ENCODE measurements at places on chromosomes 13 and 19. TPM values are rescaled to one million over a fixed set of nuclear protein-coding genes. Genes with fewer than 3 reads are reported as not detected.

Gene OR7C1
- total RNA-seq = not detected

GRCh38 chr13:110936519-110936918 is 21.6 kb upstream of the ANKRD10 start:
- no peaks in the 10 kb centered on the region for H3K36me3 ChIP-seq
- no peak for DNase-seq
- H3K27ac ChIP-seq = no peak overlapping the region
- H3K27me3 ChIP-seq = peaks cover 5% of the 10 kb centered on the region

DNA sequence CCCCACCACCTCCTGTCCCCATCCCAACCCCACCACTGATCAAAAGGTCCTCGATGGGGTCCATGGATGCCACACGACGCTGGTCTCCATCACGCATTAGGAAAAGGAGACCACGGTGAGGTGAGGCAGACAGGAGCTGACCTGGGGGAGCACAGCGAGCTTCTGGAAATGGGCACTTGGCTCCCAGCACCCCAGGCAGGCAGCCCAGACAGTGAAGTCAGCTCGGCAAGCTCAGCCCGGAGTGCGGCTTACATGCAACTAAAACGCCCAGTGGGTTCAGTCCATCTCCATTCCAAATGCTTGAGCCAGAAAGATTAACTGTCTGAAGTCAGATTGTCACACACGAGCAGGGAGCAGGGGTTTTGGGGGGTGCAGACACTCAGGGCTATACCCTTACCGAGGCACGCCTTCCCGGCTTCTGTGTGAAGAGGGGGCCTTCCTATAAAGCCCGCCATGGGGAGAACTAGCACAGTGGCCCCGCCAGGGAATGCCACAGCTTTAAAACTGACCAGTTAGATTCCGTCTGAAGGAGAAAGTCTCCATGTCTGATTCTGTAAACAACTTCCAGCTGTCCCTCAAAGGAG is 79.4 kb downstream of the SPACA7 start:
- H3K36me3 ChIP-seq = no peaks in the 10 kb centered on the region
- no peaks in the 10 kb centered on the region for H3K27me3 ChIP-seq
- H3K4me1 ChIP-seq = no peaks in the 10 kb centered on the region

- no peak for DNase-seq
- H3K27ac ChIP-seq = no peak overlapping the region
- no peak overlapping the region for H3K4me3 ChIP-seq
- no peaks in the 10 kb centered on the region for H3K36me3 ChIP-seq
Measured at GRCh38 chr13:25080773-25081172, 15.2 kb upstream of the PABPC3 start.

Measured in B cell (primary cell).